ENCODE measurements at places on chromosomes 7 and 10.

DNA sequence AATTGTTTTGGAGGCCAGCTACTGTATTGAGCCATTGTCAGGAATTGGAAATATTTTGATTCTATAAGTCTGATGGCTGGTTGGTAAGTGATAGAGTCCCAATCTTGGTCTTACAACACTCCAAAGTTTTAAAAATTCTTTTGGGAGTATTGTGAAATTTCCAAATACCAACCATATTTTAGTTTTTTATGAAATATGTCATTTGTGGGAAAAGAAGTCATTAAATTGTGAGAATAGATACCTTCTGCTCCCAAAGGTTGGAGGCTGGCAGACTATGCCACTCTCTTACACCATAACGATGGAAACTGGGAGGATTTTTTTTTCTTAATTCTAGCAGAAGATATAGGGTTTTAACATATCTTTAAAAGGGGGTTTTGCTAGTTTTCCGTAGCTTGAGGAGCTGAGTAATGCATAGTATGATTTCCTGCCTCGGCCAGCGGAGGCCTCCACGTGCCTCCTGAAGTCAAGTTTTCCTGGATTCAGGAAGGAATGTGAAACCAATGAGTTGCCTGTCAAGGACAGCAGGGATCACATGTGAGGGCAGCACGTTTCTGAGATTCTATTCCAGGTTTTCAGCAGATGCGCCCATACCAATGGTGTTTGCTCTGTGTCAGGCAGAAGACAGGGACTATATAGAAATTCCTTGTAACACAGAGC, 92.2 kb upstream of the LAMB4 start:
- DNase-seq = no peak

DNA sequence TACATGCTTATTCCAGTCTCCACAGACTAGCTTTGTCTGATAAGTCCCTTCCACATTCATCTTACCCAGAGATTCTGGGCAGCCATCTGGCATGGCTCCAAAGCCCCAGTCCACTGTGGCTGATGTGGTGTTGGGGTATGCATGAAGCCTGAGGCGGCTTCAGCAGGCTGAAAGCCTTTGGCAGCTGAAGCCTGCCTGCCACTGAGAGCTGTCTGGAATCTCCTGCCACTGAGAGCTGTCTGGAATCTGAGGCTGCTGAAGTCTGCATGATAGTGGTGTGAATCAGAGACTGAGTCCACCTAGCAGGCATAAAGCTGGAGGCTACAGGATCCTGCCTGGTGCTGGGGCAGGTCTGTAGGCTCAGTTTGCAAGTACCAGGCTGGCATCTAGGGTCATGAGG, 87.1 kb downstream of the DYNC1I1 start:
- no peak for DNase-seq

DNA sequence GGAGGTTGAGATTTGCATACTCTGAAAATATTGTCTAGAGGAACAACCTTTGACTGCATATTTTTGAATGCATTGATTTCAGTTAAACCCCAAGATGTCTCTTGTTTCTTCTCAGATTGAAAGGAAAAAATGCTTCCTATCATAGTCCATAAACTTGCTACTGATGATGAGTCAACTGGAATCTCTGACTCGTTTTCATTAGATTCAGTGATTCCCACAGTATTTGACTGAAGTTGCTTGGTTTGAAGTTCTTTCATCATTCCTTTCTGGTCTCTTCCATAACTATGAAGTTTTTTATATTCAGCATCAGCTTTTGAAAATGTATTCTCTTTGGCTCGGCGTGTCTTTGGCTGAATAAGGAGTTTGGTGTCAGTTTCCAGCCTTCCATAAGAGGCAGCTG, 10.7 kb downstream of the PEX1 start:
- no peak for DNase-seq

GRCh38 chr10:81817596-81818170, 57.3 kb upstream of the NRG3 start:
- DNase-seq = no peak

DNA sequence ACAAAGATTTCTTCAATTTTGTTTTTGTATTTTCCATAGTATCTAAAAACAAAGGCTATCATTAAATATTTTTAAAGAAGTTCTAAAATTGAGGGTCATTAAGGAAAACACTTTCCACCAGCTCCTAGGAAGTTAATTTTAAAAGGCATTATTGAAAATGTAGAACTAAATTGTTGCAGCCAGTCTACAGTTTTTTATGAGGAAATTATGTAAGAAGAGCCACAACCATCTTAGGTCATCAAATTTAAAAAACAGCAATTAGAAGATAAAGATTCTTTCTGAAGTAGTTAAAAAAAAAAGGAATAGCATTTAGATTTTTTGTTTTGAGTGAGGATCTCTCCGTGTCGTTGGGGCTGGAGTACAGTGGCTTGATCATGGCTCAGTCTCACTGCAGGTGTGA, 161.7 kb downstream of the NRBF2 start:
- no peak for DNase-seq

- DNase-seq = no peak
Measured at GRCh38 chr7:45190406-45191165, 33.0 kb downstream of the RAMP3 start.

DNA sequence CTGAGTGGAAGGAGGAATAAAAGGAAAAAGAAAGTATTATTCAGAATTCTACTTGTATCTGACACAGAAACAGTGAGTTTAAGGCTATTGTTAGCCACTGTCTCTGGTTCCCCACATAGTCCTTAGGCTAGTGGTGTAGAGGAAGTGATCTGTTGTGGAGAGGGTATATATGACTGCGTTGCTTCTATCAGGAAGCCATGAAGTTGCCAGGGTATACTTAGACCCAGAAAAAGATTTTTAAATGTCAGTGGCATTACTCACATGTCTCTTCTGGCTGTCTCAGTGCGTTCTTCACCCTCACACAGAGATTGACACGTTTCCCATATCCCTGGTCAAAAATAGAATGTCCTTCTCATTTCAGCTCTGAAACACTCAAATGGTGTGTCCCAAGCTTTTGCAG, 72.7 kb downstream of the SEM1 start:
- no peak for DNase-seq

- no peak for DNase-seq
Measured at GRCh38 chr10:118209215-118209614, 132.9 kb downstream of the FAM204A start.

GRCh38 chr10:61452655-61453641, at the start of gene TMEM26:
Gene TMEM26, minus strand, starts transcription at chr10:61453381. Its CDS starts 300 bp downstream, at chr10:61453081.
- no peak for DNase-seq

GRCh38 chr10:15436696-15437095, 65.6 kb upstream of the FAM171A1 start:
- DNase-seq = no peak

DNA sequence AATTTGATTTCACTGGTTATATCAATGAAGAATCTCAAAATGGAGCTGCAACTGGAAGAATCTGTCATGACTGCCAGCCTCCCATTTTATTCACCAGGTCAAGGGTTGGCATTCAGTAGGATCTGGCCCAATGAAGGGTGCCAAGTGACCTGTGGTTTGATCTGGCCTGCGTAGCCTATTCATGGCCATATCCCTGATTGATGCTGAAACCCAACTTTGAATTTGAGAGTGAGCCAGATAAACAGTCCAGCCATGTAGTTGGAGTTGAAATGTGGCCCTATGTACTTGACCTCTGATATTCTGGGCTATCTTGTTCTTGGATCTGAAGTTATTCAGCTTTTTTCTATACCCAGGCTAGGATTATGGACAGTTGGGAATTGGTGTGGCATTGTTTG, 1.5 kb downstream of the MKLN1 start:
- DNase-seq = no peak

DNA sequence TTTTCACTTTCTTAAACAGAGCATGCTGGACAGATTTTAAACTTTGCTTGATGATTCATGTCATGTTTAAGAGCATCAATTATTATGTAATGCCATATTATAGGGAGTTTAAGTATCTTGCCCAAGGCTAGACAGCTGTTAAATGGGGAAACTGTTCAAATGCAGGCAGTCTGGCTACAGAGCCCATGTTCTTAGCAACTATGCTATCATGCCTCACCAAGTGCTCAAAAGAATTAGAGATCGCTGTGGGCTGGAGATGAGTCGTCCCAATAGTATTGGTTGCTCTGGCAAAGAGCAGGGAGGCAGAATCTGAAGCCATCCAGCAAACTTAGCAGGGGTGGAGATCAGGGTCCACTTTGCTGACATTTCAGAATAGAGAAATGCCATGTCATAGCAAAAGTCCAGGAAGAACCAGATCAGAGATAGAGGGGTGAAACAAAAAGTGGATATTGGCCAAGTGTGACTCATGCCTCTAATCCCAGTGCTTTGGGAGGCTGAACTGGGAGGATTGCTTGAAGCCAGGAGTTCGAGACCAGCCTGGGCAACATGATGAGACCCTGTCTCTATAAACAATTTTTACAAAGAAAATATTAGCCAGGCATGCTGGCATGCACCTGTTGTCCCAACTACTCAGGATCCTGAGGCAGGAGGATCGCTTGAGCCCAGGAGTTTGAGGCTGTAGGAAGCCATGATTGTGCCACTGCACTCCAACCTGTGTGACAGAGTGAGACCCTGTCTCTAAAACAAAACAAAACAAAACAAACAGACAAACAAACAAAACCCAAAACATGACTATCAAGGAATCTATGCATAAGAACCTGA, 57.8 kb downstream of the BAMBI start:
- DNase-seq = no peak

- no peak for DNase-seq
Measured at GRCh38 chr10:131277969-131278368, 33.6 kb downstream of the TCERG1L start.
